ENCODE measurements at places on chromosomes 11 and 22. TPM values are rescaled to one million over a fixed set of nuclear protein-coding genes. Genes with fewer than 3 reads are reported as not detected.

The UPK3A gene
- not detected for total RNA-seq

- no peak for DNase-seq
These were observed 10.0 kb downstream of the ZNF143 start for GRCh38 chr11:9470765-9471164.

The MS4A6A gene
- not detected for total RNA-seq

- no peak for DNase-seq
These were observed 68.6 kb downstream of the KCNQ1 start for GRCh38 chr11:2513441-2513840.

DNA sequence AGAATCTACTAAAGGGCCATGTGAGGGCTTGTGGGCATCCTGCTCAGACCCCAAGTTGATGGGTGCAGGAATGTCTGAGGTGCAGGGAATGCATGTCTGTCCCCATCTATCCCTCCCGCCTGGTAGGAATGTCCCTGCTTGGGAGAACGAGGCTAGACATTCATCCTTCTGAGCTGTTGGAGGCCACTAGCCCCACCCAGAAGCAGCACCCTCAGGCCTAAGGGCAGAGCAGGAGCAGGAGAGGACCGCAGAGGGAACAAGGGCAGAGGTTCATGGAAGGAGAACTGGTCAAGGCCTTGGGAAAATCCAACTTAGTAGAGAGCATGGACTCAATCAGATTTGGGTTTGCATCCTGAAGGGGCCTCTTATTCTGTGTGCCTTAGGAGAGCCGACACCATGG lies 22.1 kb upstream of the LMO1 start:
- DNase-seq, result no peak

The APOBEC3B gene
- 0.26 TPM for total RNA-seq

- no peak for DNase-seq
These were observed 11.2 kb upstream of the PAX6 start for GRCh38 chr11:31822175-31822926.

DNA sequence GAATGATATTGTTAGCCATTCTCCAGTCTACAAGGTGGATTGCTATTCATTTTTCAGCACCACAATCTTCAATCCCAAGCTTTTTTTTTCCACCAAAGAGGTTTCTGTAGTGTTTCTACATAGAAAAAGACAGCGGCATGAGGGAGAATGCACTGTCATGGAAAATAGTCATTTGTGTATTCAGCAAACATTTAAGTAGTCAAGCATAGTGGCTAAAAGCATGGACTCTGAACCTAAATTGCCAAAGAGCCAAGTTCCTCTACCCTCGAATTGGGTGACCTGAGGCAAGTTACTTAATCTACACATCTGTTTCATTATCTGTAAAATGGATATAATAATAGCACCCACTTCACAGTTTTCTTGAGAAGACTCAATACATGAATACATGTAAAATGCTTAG lies 14.2 kb downstream of the GAS2 start:
- DNase-seq, result no peak

The TMEM121B gene
- total RNA-seq, result not detected
